Right cardiac atrium (tissue), 5 donors: ENCODE measurements at places on chromosomes 2 and 18.

DNA sequence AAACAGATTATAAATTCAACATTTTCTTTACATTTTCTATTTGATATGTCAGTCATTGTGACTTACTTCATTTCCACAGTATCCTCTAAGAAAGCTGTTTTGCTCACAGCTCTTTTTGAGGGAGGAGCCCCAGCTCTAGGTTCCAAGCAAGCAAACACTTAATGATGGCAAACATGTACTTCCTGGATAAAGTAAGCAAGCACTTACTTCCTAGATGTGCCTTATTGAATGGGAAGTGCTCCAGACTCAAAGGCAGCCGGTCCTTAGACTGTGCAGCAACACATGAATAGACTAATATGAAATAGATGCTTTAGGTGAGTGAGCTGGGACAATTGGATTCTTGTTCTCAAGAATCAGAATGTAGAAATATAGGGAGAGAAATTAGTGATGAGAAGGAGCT, 2149.8 kb upstream of the PIK3C3 start:
- no peak for DNase-seq

- no peak for DNase-seq
Measured at GRCh38 chr2:28068088-28068487, 177.6 kb downstream of the BABAM2 start.

- no peak for DNase-seq
Measured at GRCh38 chr2:39435741-39436591, 1.1 kb downstream of the MAP4K3 start.

DNA sequence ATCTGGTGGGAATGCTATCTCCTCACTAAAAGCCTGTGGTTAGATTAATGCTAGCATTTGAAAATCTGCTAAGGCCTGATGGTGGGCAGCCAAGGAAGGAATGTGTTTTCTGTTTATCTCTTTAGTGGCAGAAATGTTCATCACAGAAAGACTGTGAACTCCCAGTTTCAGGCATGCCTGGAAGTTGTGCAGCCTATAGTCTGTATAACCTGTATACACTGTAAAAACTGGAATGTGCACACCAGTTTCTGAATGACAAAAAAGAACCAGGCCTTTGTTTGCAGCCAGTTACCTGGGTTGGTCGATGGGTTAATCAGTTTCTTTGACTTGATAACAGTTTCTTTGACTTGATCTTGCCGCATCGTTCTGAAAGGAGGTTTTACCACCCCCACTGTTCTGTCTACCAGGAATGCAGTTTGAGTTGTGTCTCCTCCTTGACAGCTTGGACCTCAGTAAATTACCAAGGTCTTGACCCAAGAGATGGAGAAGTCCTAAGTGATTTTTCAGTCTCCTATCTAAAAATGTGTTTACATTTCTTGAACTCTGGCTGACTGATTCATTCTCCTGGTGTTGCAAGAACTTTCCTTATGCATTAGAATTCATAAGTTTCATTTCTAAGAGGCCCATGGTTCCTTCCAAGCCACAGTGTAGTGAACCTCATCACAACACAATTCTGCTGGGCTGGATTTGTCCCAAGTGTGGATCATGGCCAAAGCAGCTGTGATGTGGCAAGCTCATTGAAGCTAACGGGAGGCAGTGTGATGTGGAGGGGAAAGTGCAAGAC, 62.2 kb downstream of the KIAA2012 start:
- DNase-seq, result peak; percentile 88
